Diencephalon (tissue), 1 donor: ENCODE measurements at places on chromosomes 4 and X. TPM values are rescaled to one million over a fixed set of nuclear protein-coding genes. Genes with fewer than 3 reads are reported as not detected.

Gene MAGEE2
- total RNA-seq, result 4.2 TPM

Gene CHST7
- total RNA-seq, result 15.2 TPM

Gene SYTL4
- total RNA-seq, result 2.3 TPM

Gene GPR173
- total RNA-seq, result 27.0 TPM

Gene TMPRSS11D
- not detected for total RNA-seq

Gene CT45A1
- total RNA-seq, result not detected

Gene NUDT11
- 71.0 TPM for total RNA-seq

Gene SMARCA1
- total RNA-seq, result 76.1 TPM

Gene PPP4R3C
- not detected for total RNA-seq

Gene HTN1
- total RNA-seq, result not detected

Gene SHROOM4
- 3.0 TPM for total RNA-seq

Gene OPRPN
- not detected for total RNA-seq

Gene VEGFD
- total RNA-seq, result 0.46 TPM

Gene PYURF
- total RNA-seq, result 78.2 TPM

Gene SLC39A8
- total RNA-seq, result 9.9 TPM

Gene SATL1
- 2.5 TPM for total RNA-seq

Gene ASB12
- 0.46 TPM for total RNA-seq

Gene CA5B
- total RNA-seq, result 5.8 TPM

Gene S100G
- not detected for total RNA-seq

Gene CDKL5
- total RNA-seq, result 38.5 TPM

Gene NLRP2B
- total RNA-seq, result not detected

Gene GAGE12E
- not detected for total RNA-seq

Gene CUL4B
- 68.7 TPM for total RNA-seq

Gene CDS1
- 22.6 TPM for total RNA-seq

Gene STAP1
- total RNA-seq, result 0.23 TPM

Gene USP17L10
- total RNA-seq, result not detected

Gene ARR3
- total RNA-seq, result not detected

Gene STK32B
- total RNA-seq, result 18.2 TPM

Gene SPIN4
- 13.4 TPM for total RNA-seq

Gene ETDA
- not detected for total RNA-seq

Gene WDR17
- 84.2 TPM for total RNA-seq

Gene UGT2A1
- not detected for total RNA-seq

Gene TLR10
- 4.2 TPM for total RNA-seq

Gene RNF150
- 31.6 TPM for total RNA-seq

Gene GSX2
- total RNA-seq, result 3.2 TPM

Gene ODAPH
- not detected for total RNA-seq

Gene SLC10A6
- 0.23 TPM for total RNA-seq

Gene PABPC1L2A
- total RNA-seq, result 3.0 TPM

Gene ATOH1
- not detected for total RNA-seq

Gene KIF4A
- total RNA-seq, result 5.8 TPM

Gene GPR50
- total RNA-seq, result 0.23 TPM

Gene CXCL3
- 1.2 TPM for total RNA-seq

Gene GPR143
- 3.9 TPM for total RNA-seq

Gene CRMP1
- total RNA-seq, result 489 TPM
